HS-5 (cell line): ENCODE measurements at places on chromosomes 1 and 21.

- DNase-seq, result no peak
Measured at GRCh38 chr1:204036882-204037655, 35.8 kb upstream of the SOX13 start.

DNA sequence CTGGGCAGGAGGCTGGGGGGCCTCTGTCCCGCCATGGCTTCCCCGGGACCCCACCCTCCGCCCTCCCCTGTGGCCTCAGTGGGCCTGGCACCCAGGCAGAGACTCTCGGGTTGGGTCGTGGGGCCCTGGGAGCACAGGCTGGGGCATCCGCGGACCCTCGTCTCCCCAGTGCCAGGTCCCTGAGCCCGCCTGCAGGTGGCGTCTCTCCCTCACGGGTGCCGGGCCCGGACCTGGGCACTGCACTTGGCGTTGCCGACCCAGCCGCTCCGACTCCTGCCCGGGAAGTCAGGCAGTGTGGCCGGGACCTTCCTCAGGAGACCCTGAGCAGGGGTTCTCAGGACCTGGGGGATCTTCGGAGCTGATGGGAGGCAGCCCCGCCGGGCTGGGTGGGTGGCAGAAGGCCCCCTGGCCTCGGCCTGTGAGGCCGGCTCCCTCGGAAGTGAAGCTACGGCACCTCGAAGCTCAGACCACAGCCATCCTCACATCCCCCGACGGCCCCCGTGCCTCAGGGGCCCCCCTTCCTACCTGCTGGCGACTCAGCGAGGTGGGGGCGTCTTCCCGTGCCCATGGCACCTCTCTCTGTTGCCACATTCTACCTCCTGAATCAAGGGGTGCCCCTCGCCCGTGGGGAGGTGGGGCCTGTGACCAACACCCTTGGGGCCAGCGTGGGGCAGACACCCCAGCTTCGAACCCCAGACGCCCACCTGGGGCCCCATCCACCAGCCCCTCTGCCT is 6.4 kb upstream of the C1orf159 start:
- no peak for DNase-seq

DNA sequence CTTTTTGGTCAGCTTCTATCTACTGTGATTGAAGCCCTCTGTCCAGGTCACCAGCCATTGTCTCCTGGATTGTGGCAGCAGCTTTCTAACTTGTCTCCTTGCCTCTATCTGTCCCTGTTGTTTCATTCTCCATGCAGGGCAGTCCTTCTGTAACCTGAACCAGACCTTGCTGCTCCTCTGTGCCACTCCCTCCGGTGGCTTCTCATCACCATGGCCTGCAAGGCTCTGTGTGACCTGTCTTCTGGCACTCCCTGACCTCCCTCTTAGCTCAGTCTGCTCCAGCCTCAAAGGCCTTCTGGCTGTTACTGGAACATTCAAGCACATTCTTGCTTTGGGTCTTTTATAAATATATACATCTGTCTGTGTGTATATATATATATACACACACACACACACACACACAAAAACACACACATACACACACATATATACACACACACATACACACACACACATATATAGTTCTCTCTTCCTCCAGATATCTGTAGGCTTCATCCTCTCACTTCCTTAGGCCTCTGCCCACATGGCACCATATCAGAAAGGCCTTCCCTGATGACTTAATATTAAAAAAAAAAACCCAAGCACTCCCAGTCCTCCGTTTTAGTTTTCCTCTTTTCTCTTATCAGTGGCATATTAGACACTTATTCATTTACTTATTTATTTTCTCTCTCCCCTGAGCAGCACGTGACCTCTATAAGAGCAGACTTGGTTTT is 21.2 kb upstream of the JUN start:
- DNase-seq, result no peak

DNA sequence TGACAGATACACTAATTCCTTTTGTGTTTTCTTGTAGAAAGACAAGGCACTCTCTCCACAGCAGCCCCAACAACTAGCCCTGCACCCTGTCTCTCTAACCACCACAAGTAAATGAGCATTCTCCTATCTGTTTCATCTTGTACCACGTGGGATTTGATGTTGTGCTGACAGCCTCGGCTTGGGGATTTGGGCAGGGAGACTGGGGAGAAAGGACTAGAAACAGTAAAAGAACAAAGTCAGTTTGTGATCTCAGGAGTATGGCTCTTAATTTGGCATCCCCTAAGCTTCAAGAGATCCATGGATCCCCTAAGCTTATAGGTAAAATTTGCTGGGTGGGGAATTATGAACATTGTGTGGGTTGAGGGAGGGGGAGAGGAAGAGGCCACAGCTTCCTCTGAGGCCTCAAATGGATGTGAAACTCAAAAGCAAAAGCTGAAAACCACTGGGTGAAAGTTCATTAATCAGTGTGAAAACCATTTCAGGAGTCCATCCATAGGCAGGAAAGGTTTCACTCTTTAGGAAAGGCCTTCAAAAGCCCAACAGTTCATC is 3.1 kb downstream of the C1orf162 start:
- DNase-seq, result no peak

DNA sequence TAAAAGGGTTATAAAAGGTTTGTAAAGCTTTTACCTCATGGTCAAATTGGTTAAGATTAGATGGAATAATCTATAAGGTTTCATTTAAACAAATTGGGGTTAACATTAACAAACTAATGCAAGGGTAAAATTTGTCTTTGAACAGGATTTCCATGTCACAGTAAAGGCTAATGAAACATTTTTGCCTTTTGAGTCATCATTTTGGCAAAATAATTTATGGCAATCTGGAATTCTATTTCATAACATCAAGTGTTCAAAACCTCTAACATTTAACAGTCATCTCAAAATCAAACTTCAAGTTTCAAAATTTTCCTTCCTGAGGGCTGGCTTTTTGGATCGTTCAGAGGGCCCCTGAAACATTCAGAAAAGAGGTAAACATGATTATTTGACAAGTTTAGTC is 6.6 kb upstream of the CD46 start:
- peak; percentile 26 for DNase-seq

DNA sequence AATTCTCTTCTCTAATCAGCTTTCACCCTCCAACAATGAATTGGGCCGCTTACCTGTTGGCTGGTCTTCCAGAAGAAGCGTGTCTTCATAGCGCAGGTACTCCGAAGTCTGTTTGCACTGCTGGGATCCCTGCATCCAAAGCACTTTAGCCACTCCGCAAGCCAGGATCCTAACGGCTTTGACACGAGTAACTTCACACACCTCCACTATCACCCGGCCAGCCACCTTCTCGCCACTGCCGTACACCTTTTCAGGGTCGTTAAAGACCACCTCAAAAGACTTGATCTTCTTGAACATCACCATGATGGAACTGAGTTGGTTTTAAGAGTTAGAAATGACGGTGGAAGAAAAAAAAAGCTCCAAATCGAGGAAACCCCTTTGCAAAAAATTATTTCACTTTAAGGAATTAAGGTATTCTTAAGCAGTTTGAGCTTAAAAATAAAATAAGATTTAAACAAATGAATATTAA is 381 bp downstream of the TXNIP start:
- no peak for DNase-seq

DNA sequence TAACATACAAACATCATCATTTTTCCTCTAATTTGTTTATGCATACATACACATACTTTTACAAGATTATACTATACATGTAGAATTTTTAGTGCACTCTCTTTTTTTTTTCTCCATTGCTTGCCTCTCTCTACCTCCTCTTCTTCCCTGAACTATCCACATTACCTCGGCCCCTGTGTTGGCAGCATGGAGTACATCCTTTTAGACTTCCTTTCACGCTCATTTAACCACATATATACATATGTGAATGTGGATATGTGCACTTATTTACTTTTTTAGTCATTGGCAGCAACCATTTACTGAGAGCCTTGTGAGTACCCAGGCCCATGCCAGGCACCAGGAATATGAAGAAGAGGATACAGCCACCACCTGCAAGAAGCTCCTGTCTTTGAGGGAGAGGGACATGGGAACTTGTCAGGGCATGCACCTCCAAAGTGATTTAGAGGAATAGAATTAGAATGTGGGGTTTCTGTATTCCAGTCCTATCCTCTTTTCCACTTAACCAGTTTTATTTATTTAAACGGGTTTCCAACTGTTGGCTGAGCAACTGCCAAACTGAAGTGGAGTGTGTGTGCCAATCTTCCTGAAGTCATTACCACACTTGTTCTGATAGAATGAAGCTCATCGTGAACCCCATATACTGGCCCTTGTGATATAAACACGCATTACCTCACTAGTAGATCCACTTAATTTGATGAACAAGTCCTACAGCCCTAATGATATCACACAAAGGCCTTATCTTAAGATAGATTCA is 212.6 kb downstream of the TNR start:
- DNase-seq, result no peak

DNA sequence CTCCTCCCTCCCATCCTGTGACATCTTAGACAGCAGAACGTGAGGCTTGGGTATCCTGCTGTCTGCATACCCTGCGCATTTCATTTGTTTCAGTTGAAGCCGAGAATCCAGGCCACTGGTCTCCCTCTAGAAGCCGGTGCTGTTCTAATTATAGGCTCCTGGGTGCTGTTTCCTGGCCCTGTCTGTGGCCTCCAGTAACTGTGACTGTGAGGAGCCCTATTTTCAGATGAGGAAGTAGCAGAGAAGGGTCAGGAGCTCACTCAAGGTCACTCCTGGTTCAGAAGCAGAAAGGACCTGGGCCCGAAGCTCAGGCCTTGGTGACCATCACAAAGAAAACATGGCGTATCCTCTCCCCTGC is 24.0 kb downstream of the COQ8A start:
- DNase-seq, result no peak

- no peak for DNase-seq
Measured at GRCh38 chr21:25408666-25409065, 198.6 kb downstream of the MRPL39 start.

DNA sequence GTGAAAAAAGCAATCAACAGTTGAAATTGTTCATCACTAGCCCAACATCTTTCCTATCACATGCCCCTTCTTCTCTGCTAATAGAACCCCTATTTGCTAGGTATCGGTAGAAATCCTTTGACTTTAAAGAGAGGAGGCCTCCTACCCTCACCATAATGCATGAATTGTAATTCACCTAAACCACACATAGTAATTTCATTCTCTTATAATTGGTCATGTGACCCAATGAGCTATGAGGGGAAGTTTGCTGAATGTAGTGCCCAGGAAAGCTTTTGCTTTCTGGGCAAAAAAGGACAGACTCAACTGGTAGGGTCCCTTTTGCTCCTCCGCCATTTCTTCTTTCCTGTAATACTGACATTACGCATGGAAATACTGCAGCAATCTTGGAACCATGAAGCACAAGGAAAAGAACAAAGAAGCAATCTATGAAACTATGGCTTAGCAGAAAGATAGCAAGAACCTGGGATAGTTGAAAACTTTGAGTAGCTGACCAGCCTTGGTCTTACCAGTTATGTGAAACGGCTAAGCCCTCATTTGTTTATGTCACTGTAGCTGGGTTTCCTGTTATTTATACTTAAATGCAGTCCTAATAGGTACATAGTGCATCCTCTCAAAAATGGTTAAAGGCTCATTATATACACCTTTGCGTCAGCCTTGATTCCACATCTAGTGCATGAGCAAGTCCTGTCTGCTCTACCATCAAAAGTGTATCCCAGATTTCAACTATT is 10.2 kb upstream of the CHI3L2 start:
- no peak for DNase-seq

- no peak for DNase-seq
Measured at GRCh38 chr1:167621780-167622313, 8.2 kb upstream of the RCSD1 start.

GRCh38 chr1:104780470-104781078 is 1030.9 kb downstream of the AMY1C start:
- DNase-seq, result peak; percentile 13

GRCh38 chr1:231926340-231926739 is 299.8 kb downstream of the DISC1 start:
- DNase-seq, result no peak

GRCh38 chr21:36048357-36048756 is 12.0 kb downstream of the SETD4 start:
- DNase-seq, result no peak

DNA sequence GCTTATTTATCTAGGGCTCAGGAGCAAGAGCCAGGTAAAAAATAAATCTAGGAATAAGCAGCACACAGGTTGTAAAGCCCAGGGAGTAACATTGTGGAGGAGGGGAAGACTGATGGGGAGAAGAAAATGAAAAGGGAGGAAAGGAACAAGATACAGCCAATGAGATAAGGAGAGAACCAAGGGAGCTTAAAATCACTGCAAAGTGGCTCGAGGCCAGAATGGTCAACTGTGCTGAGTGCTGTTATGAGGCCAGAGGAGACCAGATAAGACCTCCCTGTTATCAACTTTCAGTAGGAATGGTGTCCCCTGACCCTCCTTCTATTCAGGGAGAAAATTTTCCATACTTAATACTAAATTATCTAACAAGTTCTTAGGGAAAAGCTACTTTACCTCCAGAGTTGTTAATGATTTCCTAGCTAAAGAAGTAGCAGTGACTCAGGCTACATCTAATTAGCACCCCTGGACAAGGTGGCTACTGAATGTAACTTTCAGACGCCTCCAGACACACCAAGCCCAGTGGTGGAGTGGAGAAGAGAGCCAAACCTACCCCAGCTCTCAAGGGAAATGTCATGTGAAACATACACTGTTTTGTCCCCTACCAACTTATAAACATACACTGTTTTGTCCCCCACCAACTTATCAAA is 25.5 kb downstream of the ENAH start:
- no peak for DNase-seq

GRCh38 chr1:24119859-24120756 is 8.2 kb upstream of the MYOM3 start:
- DNase-seq, result no peak

- no peak for DNase-seq
Measured at GRCh38 chr1:231419738-231420298, 2.3 kb downstream of the EGLN1 start.

- DNase-seq, result peak; percentile 91
Measured at GRCh38 chr1:248823517-248824001, 2.2 kb downstream of the SH3BP5L start.

- DNase-seq, result no peak
Measured at GRCh38 chr1:27403065-27403726, 10.8 kb downstream of the GPR3 start.

DNA sequence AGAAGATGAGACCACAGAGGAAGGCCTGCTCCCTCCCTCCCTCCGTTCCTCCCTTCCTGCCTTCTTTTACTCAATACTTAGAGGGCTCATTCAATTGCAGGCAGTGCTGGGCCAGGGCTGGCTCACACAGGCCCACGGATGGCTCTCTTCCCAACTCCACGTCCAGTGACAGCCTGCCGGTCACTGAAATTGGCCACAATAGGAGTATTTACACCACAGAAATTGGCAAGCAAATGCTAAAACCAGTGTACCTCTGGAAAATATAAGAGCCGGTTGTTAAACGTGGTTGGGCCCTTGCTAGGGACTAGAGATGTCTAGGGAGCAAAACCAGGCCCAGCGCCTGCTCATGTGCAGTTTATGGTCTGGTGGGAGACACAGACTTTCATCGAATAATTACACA is 72.4 kb upstream of the TMEM51 start:
- no peak for DNase-seq
